ENCODE measurements at places on chromosomes 16 and 17.

DNA sequence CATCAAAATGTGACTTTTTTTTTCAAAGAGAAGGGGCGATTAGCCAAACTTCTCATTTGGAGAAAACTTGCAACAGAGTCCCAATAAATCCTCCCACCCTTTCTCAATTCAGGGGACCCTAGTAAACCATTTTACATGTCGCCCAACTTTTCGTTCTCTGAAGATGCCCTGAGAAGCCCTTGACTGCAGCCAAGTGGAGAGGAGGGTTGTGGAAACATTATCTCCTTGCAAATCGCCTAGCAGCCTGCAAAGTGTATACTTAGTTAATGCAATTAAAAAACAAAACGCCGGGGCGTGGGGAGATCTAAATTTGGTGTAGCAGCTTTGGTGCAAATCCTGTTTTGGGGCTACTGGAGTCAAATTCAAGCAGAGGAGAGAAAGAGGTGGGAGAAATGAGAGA is 1.2 kb upstream of the SHISA9 start:
- no peak for DNase-seq

GRCh38 chr17:70750983-70751382 is 581.7 kb downstream of the KCNJ2 start:
- no peak for DNase-seq

GRCh38 chr16:22364241-22364640 is 10.2 kb downstream of the CDR2 start:
- no peak for DNase-seq

- DNase-seq = no peak
Measured at GRCh38 chr16:567373-568256, 810 bp downstream of the NHLRC4 start.

Data from stimulated activated CD4-positive, alpha-beta T cell treated with anti-CD3 and anti-CD28 coated beads, Interleukin-12 subunit alpha, Interleukin-12 subunit beta, amount 100 ng/mL, for 24 hours (primary cell).